Activated naive CD4-positive, alpha-beta T cell treated with anti-CD3 and anti-CD28 coated beads for 36 hours (primary cell): ENCODE measurements at places on chromosomes 6 and 20. TPM values are rescaled to one million over a fixed set of nuclear protein-coding genes. Genes with fewer than 3 reads are reported as not detected.

The PRL gene
- total RNA-seq = not detected

The HRH3 gene
- total RNA-seq = not detected

DNA sequence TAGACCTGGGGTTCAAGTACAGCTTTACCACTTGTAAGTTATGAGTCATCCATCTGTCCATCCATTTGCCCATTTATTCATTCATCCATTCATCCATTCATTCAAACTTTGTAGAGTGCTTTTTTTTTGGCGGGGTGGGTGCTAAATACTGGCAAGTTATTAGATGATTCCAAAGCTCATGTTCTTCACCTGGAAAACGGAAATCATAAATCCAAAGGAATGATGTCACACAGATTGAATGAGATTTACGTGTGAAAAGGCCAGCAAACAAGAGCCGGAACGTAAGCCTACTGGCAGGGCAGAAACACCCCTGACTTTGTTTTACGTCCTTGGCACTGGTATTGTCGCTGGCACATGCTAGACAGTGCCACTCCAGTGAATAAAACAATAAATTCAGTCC is 480.9 kb upstream of the CHD6 start:
- no peak for DNase-seq

DNA sequence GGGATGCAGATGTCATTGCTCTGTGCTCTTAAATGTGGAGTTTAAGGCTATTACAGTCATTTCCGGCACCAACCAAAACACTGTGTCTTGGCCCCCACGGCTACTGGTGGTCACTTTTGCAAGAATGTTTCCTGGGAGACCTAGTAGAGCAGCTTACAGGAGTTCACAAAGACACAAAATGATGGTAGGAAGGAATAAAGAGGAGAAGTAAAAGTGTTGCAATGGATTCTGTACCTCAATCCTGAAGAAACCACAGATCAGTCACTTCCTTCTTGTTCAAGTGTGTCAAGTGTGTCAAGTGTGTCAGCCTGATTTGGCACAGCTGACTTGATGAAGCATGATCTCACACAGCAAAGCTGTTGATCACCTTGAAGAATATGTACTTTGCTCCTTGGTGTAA is 344.0 kb downstream of the PLCB1 start:
- DNase-seq = no peak

DNA sequence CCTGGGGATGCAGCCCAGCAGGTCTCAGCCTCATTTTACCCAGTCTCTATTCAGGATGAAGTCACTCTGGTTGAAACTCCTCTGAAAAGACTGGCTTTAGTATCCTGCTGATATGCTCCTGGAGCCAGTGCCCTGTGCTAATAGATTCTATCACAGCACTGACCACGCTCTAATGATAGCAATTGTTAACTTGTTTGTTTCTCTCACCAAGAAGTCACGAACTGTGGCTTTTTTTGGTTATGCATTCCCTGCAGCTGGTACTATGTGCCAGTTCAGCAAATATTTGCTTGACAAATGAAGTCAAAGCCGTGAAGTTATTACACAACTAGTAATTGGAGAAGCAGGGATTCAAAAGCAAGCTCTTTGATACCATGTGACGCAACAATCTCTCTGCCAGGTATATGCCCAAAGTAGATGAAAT is 754.6 kb downstream of the KIF16B start:
- no peak for DNase-seq

DNA sequence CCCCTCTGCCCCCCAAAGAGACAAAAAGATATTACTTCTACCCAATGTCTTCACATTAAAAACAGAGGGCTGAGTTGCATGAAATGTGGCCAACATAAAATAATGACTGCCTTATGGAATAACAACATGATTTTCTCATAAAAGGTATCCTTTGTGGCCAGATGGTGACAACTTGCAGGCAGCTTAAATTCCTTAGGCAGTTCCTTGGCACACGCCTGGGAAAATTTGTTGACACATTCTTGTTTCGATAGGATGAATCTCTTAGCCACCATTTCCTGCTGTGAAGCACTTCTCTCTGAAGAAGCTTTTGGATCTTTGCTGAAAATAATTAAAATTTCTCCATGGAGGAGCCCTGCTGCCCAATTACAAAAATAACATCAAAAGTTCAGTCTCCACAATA is 109.0 kb upstream of the COL21A1 start:
- no peak for DNase-seq
